ENCODE measurements at places on chromosomes 6 and 20.

GRCh38 chr6:163414117-163414945, at the start of gene QKI:
Gene QKI, plus strand, starts transcription at chr6:163414718. Its CDS starts 476 bp downstream, at chr6:163415194.
- DNase-seq, result peak; percentile 80

GRCh38 chr20:19943061-19943521, 74.1 kb upstream of the NAA20 start:
- no peak for DNase-seq

DNA sequence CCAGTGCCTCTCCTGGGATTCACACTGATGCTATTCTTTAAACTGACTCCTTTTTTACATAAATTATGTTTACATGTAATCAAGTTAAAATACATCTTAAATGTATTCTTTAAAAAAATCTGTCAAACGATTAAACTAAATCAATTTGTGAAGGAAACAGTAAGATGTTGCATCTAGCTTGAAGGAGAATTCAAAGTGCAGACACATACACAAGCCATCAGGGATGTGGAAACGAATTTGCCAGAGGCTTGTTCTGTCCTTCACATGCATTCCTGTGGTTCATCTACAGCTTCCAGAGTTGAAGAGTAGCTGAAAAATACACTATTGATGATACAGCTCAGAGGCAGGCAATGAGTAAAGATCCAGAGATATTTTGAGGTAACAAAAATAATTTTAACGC, 7.3 kb upstream of the BPIFB3 start:
- no peak for DNase-seq

DNA sequence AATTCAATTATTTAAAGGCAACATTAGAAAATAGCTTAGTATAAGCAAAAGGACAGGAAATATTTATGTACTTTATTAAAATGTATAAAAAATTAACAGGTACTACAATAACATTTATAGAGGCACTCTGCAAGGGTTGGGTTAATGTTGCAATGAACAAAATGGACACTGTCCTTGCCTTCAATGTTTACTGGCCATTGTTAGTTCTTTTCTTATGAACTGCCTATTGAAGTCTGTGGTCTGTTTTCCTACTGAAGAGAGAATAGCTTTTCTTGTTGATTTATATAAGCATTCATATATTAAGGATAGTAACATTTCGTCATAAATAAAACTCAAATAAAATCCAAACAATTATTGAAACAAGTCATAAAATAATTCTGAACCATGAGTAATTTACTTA, 135.3 kb upstream of the BEND6 start:
- DNase-seq, result no peak

All from right lung (tissue), 10 donors.